NCI-H524 (cell line): ENCODE measurements at places on chromosomes 7 and 10.

GRCh38 chr7:26038201-26038990, 113.6 kb upstream of the NFE2L3 start:
- DNase-seq = no peak

- DNase-seq = no peak
These were observed 47.5 kb upstream of the EN2 start for GRCh38 chr7:155410431-155410830.

GRCh38 chr7:14219125-14219524, 229.7 kb upstream of the ETV1 start:
- DNase-seq = no peak

DNA sequence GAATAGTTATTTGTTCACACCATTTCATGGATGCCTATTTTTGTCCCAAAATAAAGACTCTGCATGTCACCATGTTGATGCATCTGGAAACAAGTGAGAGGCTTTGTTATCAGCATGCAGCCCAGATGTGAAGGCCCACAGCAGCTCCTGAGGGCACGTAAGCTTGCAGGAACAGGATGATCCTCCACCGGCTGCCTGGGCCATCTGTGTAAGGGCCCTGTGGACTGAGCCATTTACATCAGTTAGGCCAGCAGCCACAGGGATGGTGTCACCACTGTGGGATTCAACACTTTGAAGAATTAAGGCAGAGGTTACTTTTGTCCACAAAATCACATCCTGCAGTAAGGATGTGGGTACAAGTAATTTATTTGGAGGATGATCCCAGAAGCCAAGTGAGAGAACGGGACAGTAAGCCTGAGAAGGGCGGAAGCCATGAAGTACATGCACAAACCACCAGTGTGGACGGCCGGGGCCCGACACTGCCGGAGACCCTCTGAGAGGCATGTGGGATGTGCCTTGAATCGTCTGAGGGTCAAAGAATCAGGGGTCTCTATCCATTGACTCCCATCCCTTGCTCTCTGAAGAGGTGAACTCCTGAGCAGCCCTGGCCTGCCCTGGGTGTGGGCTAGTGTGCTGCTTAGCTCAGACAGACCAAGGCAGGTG, 609.7 kb downstream of the DNAJB6 start:
- no peak for DNase-seq

- DNase-seq = peak; percentile 38
These were observed 55.1 kb upstream of the KDM7A start for GRCh38 chr7:140231771-140232491.

GRCh38 chr7:48217266-48217665, 46.0 kb downstream of the ABCA13 start:
- no peak for DNase-seq

DNA sequence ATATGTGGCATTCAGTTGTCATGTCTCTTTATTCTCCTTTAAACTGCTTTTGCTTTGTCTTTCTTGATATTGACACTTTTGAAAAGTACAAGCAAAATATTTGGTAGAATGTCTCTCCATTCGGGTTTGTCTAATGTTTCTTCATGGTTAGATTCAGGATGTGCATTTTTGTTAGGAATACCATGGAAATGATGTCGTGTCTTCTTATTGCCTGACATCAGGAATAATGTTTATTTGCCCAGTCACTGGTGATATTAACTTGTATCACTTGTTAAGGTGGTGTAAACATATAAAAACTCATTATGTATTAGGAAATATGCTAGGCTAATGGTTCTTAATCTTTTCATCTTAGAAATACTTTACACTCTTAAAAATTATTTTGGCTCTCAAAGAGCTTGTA, 43.4 kb downstream of the CDK1 start:
- DNase-seq = no peak

DNA sequence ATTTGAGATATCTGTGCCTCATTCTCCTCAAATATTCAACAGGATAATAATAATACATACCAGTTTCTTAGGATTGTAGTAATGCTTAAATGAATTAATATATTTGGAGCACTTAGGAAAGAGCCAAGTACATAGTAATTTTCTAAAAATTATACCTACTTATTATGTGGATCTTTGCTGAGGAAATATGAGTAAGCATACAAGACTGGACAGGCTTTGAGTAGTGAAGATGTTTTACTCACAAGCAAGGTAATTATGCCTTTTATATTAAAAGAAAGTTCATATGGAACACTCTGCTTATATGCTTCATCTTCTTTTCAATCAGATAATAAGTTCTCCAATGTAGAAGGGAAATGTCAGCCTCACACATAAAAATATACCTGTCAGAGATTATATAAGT, 337.5 kb upstream of the KAT6B start:
- DNase-seq = no peak

DNA sequence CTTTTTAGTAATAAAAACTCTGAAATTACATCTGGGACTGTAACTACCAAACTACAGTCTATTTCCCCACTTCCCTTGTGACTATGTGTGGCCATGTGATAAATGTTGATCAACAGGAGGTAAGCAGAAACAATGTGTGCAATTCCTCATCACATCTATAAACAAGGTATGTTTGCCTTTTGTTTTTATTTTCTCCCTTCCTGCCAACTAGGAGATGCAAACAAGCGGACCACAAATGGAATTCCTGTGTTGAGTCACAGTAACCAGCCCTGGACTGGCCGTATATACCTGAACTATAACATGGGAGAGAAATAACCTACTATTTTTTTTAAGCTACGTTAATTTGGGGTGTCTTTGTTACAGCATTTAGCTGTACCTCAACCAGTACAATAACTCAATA, 52.5 kb downstream of the SCRN1 start:
- no peak for DNase-seq

DNA sequence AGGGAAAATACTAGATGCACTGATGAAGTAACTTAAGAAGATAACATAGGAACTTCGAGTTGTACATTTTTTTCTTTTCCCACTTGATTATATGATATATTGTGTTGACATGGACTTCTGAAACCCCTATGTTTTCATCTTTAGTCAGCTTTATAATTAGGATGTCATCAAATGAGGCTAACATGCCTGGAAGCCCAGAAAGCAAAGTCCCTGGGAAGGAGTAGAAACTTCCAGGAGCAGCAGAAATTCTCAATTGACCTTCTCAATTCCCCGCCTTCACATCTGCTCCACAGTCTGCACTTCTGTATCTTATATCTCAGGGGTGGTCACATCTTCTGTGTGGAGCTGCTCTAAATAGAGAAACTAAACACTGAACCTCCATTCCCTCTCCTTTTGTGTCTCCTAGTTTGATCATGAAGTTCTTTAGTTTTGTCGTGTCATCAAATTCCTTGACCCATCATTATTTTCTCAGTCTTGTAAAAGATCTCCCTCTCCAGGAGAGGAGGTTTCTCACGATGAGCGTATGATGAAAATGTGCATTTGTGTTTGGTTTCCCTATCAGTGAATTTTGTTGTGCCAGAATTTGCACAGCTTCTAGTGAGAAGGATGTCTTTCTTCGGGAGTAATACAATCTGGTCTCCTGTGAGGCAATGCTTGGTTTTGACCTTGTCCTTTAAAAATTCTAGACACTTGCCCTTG, 303.3 kb downstream of the SUGCT start:
- no peak for DNase-seq

GRCh38 chr10:44958196-44958897, 1.3 kb upstream of the RASSF4 start:
- DNase-seq = no peak

DNA sequence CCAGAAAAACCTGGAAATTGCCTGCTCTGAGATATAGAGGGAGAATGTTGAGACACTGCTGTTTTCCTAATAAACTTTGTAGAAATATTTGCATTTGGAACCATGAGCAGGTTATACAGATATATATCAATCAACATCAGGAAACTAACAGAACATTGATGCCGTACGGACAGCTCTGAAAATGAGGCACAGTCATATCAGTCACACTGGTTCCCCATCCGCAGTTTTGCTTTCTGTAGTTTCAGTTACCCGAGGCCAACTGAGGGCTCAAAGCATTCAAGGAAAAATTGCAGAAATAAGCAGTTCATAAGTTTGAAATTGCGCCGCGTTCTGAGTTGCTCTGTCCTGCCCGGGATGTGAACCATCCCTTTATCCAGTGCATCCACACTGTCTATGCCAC, 137.9 kb downstream of the KLF6 start:
- no peak for DNase-seq

GRCh38 chr10:77168861-77169260, 468.7 kb downstream of the KCNMA1 start:
- DNase-seq = no peak

DNA sequence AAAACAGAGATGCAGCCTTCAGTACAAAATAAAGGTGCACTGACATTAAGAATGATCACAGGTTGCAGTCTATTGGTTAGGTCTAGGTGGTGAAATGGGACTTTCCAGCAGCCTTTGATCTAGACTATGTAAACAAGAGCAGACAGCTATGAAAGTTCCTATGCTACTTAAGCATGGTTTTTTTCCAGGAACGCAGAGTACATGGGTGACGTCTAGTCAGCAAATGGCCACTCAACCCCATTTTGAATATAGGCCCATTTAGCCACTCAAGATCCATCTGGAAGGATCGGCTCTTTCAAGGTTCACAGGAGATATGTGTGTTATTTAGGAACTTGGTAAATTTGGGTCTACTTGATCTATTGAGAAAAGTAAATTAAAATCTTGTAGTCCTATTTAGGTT, 1424.6 kb upstream of the LRRTM3 start:
- no peak for DNase-seq

- peak; percentile 78 for DNase-seq
These were observed 300.0 kb upstream of the FZD8 start for GRCh38 chr10:35942057-35942456.

DNA sequence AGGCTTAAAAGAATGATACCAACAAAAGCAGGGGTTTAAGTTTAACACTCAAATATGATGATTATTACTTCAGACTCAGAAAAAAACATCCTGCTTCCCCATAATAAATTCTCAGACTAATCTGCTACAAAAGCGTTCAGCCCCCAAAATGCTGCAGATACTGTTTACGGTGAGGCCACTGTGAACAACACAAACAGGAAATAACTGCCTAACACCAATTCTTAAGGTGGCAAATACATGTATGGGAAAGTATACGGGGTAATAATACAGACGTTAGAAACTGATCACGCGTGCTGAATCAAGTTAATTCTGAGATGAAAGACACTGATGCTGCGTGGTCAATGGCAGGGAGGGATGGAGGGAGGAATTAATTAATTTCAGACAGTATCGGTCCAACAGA, 62.0 kb upstream of the RHEB start:
- no peak for DNase-seq

DNA sequence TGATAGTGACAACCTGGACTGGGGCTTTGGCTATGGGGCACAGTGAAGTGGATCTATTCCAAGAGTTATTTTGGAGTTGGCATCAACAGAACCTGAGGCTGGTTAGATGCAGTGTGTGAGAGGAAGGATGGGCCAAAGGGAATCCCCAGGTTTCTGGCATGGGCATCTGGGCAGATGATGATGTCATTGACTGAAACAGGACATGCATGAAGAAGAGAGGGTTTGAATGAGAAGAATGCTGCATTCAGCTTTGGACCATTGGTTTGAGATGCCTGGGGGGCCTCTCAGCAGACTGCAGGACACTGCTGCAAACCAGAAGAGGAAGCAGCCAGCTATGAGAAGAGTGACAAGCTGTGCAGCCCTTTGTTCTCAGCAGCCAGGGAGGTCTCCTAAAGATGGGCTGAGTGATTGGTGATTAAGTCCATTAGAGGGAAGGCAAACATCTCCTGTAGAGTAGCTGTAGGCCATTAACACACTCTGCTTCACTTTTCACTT, 23.1 kb upstream of the PIK3CG start:
- DNase-seq = no peak

GRCh38 chr7:134452419-134452838, 6.5 kb downstream of the AKR1B1 start:
- no peak for DNase-seq

DNA sequence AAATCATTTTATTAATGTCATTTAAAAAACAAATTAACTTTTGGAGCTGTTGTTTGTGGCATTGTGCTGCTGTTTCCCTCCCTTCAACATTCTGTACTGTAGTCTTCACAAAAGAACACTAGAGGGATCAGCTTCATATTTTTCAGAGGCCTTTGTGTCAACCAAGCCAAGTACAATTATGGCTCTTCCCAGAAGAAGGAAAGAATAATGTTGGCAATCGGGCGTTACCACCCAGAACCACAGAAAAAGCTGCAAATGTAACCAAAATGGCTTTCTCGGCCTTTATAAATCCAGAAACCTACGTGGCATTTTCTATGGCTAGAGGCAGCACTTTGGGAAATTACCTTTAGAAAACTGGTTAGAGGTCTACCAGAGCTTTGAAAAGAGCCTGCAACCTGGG, 98.8 kb upstream of the COL1A2 start:
- peak; percentile 45 for DNase-seq

GRCh38 chr10:72783410-72783833, 91.5 kb downstream of the MCU start:
- DNase-seq = no peak

DNA sequence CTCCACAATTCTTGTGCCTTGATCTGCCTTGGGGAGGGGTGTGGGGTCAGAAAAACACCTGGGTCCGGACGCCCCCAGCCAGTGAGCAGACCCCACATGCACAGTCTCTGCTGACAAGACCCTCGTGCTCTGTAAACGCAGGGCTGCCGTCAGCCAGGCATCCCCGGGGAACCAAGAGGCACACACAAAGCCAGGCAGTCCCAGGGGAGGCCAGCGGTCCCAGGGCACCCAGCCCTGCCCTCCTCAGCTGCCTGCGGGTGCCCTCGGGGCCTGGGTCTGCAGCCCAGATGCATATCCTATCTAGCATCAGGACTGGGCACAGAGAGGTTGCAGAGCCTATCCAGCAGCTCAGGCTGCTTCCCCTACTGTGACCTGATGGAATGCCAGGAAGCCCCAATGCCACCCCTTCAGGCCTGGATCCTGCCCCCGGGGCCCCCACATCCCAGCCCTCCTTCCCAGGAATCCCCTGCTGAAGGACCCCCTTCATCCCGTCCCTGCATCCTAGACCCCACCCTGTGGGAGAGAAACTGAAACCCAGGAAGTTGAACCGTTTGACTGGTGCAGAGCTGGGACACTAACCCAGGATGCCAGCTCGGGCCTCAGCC, 92.4 kb downstream of the MICALL2 start:
- no peak for DNase-seq

DNA sequence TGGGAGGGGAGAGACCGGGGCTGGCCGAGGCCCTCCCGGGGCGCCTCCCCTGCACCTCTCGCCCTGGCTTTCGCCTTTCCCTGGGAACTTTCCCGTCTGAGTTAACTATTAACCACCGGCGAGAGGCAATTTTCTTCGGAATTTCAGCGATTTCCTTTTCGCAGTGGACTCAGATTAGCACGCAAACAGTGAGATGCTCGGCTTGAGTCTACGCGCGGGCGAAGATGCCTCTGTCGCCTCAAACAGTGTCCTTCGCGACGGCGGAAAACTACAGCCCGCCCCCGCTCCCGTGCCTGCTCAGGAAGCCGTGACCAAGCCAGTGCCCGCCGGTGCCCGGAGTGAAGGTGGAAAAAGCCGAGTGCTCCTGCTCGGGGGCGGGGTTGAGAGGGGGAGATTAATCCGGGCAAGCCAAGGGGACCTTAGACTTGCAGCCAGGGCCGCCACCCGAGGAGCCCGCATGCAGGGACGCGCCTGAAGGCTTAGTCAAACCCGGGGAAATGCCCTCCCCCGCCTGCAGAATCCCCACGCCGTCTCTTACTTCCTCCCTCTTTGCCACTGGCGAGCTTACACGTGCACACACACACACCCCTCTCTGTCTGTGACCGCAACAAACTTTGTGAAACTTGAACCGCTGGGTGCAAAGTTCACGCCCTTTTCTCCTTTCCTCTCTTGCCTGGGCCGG, 14.5 kb upstream of the PAX2 start:
- no peak for DNase-seq
